ENCODE measurements at places on chromosomes 7 and 10.
A peak's percentile ranks its signal among the peaks of the same experiment; 100 is the strongest.

DNA sequence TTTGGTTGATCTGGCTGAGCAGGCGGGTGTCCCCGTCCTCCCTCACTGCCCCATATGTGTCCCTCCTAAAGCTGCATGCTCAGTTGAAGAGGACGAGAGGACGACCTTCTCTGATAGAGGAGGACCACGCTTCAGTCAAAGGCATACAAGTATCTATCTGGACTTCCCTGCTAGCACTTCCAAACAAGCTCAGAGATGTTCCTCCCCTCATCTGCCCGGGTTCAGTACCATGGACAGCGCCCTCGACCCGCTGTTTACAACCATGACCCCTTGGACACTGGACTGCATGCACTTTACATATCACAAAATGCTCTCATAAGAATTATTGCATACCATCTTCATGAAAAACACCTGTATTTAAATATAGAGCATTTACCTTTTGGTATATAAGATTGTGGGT is 26.9 kb upstream of the TRIM56 start:
- DNase-seq, result peak; percentile 44

GRCh38 chr10:127919418-127920271 is 12.7 kb downstream of the PTPRE start:
- DNase-seq, result no peak

DNA sequence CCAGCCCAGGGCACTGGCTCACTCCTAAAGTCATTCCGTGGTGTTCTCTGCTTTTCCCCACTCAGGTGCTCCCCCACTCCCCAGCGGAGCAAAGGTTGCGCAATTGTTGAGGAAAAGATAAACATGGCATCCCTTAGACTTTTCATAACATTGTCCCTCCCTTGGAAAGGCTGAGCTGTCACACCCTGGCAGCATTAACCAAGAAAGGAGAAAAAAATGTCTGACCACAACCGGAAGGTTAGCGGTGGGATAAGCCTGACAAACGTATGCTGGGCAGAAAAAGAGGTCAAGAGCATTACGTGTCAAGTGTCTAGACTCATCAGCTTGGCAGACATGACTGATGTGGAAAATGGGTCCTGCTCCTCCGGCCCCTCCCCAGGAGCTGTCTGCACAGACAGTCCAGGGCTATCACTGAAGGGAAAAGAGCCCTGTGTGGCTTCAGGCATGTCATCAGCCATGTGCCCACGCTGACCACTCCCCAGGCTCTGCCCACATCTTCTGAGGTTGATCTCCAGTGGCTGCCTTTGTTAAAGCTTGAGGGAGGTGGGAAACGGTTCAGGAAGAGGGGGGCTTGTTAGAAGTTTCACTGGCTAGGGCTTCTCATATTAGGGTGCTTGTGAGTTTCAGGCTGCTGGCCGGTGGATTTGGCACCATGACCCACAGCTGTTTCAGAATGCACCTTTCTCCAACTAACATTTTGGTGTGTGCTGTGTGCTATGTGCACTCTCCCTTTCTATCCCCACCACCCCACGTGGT is 30.1 kb downstream of the BTBD16 start:
- DNase-seq, result no peak

- no peak for DNase-seq
These were observed 63.3 kb upstream of the PDGFA start for GRCh38 chr7:582931-583330.

- DNase-seq, result peak; percentile 95
These were observed 297.1 kb upstream of the NFE2L3 start for GRCh38 chr7:25854608-25855497.

GRCh38 chr7:98785929-98786571 is 83.8 kb downstream of the TMEM130 start:
- no peak for DNase-seq

DNA sequence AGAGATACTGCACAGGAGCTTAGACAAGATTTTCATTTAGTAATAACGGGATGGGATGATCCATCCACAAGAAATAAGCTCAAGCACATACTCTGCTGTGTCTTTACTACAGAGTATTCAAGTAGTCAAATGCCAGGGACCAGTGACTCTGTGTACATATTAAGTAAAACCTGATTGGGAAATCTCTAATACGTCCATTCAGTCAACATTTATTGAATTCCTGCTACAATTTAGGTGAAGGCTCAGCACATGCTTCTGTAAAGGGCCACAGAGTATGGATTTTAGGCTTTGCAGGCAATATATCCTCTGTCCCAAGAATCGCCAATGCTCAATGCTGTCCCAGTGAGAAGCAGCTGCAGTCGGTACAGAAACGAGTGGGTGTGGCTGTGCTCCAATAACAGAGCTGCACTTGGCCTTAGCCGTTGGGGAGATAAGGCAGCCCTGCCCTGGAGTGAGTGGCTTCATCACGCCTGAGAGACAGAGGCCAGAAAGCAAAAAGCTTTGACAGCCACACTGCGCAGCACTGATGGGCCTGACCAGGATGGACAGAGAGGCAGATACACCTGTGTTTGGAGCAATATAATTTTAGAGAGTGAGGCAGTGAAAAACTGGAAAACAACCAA is 186.8 kb downstream of the PARD3 start:
- DNase-seq, result peak; percentile 70

- no peak for DNase-seq
These were observed 534.3 kb downstream of the GRM8 start for GRCh38 chr7:126718419-126718818.

GRCh38 chr7:140544388-140544826 is 65.1 kb upstream of the MKRN1 start:
- peak; percentile 74 for DNase-seq

DNA sequence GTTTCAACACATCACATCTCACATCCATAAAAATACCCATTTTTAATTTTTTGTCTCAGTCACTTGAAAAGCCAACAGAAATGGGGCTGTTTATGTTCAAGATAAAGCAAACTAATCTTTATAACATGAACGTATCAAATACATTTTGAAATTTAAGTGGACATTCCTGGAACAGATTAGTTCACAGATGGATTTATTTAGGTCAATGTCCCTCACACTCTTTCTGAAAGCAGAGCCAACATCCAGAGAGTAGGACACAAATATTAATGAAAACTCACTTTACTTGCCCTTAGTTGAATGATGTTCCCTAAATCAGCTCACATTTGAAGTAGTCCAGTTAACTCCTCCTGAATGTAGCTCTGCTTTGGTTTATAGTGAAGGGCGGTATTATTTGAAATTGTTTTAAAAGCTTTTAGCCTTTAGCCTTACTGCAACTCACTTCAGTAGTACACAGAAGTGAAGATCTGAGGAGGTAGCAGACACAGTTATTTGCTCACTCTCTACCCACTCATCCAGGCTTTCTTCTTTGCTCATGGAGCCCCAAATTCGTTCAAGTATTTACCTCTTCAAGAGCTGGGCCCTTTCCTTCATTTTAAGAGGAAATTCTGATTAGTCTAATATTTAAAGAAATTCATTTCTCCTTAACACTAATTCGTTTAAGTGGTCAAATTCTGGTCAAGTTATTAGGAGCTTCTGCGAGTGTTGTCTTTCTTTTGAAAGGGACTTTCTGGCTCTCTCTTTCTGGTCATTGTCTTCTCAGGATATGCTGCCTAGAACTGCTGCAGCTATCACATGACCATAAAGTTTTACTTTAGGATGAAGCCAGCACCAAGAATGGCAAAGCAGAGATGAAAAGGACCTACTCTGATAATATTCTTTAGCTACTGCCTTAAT is 180.6 kb upstream of the AGR3 start:
- DNase-seq, result no peak

GRCh38 chr7:17608114-17608833 is 309.8 kb downstream of the AHR start:
- DNase-seq, result no peak

GRCh38 chr10:12455766-12456165 is 106.4 kb downstream of the CAMK1D start:
- peak; percentile 47 for DNase-seq

DNA sequence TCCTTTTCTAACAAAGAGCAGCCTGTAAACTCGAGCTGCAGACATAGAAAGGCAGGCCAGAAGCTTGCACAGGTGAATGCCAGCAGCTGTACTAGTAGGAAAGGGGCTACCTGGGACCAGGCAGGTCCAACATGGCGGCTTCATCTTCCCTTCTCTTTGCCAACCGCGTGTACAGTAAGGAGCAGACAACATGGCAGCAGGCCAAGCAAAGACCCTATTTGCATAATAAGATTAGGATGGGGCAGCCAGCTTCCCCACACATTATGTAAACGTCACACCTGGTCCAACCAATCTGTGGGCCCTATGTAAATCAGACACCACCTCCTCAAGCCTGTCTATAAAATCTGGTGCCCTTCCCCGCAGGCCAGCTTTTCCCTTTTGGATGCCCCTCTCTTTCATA is 1186.5 kb upstream of the AUTS2 start:
- peak; percentile 26 for DNase-seq

DNA sequence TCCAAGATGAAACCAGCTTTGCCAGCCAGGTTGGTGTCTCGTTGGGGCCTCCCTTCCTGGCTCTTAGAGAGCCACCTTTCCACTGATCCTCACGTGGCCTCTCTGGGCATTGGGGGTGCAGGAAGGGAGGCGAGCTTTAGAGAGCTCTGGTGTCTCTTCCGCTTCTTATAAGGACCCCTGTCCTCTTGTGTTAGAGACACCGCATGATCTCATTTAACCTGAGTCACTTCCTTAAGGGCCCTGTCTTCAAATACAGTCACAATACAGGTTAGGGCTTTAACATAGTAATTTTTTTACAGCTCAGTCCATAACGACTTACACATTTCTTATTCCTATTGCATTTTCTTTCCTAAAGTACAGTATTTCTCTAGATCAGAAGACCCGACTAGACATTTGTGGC is 535.8 kb downstream of the SDK1 start:
- no peak for DNase-seq
